Epithelial cell of prostate (primary cell): ENCODE measurements at places on chromosomes 1 and 21.

DNA sequence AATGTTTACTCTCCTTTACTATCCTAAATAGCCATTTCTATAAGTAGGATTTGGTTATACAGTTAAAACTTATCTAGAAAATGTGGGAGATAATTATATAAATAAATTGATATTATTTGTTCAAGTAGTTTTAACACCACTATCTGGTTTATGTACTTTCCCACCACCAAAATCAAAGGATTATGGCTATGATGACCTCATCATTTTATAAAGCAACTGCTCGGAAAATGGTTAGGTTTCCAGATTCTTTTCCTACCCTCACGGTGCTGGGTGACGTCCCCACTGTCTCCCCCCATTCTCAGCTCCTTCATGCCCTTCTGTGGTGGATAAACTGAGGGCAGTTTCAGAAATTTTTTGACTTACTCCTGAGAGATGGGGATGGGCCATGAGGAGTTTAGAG lies 1011.8 kb upstream of the ADGRL4 start:
- no peak for DNase-seq

- DNase-seq, result no peak
Measured at GRCh38 chr1:226397955-226398636, 9.8 kb downstream of the PARP1 start.

- DNase-seq, result no peak
Measured at GRCh38 chr1:99634971-99635624, 10.8 kb upstream of the PALMD start.

- no peak for DNase-seq
Measured at GRCh38 chr1:209685821-209686220, 10.6 kb downstream of the G0S2 start.

DNA sequence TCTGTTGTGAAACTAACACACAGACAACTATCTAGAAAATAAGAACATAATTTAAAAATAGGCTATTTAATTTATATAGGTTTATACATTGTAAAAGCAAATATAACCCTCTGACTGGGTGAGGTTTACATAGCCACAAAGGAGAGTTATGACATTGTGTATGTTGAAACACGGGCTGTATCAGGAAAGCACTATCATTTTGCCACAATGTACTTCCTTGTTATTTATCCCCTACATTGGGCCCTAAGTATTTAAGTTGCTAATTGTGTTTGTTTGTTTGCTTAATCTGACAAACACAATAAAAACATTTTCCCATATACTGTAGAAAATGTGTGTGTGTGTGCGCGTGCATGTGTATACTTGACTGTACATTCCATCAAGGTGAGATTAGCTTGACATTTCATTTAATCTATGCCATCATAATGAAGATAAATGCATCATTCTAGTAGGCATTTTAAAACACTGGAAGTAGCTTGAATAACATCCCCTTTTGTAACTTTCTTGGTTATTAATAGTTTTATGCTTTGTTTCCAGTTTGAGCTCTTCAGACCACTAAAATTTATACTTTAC lies 72.1 kb downstream of the RGS13 start:
- no peak for DNase-seq

GRCh38 chr1:211825980-211826379 lies 4.6 kb downstream of the LPGAT1 start:
- no peak for DNase-seq

- no peak for DNase-seq
Measured at GRCh38 chr1:90773812-90774211, 56.7 kb upstream of the BARHL2 start.

DNA sequence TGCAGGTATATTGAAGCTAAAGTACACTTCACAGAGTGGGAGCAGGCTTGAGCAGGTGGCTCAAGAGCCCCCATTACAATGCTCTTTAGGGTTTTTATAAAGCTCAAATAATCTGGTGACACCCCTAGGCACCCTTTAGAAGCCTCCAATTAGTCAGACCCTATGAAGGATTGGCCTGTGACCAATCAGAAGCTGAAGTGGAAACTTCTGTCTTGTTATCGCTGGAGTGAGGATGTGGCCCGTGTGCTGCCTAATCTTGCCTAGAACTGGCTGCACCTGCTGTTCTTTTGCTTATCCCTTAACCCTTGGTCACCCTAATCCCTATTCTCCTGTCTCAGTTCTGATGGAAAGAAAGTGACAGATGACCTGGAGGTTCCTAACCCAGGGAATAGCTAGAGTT lies 70.8 kb upstream of the ABCG1 start:
- DNase-seq, result no peak

GRCh38 chr1:115493834-115494233 lies 147.9 kb upstream of the VANGL1 start:
- no peak for DNase-seq

GRCh38 chr21:31450980-31451379 lies 106.9 kb upstream of the TIAM1 start:
- DNase-seq, result no peak
